Renal pelvis (tissue), 12 donors: ENCODE measurements at places on chromosomes 13 and 19. TPM values are rescaled to one million over a fixed set of nuclear protein-coding genes. Genes with fewer than 3 reads are reported as not detected.

DNA sequence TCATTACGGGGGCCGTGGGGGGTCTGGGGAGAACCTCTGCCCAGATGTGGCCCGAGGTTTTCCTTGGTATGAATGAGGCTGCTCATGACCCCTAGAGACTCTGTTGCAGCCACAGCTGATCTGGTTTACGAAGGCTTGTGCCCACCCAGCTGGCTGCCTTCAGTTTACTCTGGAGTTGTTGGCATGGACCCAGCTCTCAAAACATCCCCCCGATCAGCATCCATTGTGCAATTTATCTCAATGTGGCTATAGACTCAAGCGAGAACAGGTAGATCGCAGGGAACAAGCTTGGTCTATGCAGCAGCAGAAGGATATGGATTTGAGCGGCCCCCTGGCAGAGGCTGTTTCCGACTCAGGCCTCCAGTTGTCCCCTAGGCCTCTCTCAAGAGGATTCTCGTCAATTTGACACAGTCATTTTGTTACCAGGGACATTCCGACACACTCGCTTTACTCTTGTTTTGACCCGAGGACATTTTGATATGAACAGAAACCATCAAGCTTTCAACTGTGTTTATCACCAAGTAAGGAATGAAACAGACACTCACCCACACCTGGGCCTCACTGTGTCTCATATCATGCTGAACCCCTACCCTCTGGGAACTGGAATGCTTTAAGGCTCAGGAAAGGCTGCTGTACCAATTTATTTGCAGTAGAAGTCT, 161.5 kb downstream of the KATNAL1 start:
- no peak for DNase-seq

- no peak for DNase-seq
Measured at GRCh38 chr19:8320564-8321066, 560 bp downstream of the NDUFA7 start.

DNA sequence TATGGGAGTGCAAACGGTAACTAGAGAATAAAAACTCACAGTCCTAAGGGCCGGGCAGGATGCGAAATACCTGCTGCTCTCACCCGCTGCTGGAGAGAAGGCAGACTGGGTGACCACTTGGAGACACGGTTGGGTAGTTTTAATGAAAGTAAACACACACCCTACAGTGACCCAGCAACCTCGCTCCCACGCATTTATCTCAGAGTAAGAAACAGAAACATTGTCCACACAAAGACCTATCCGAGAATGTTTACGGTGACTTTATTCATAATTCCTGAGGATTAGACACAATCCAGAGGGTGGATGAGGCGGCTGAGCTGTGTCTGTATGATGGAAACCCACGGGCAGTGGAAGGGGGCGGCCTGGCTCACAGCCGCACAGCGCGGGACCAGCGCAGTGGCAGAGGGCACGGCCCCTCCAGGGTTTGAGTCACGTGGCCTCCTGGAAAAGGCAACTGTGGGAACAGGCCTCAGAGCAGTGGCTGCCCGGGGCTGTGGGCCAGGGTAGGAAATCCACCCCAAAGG, 73.5 kb upstream of the C13orf46 start:
- peak; percentile 87 for DNase-seq

DNA sequence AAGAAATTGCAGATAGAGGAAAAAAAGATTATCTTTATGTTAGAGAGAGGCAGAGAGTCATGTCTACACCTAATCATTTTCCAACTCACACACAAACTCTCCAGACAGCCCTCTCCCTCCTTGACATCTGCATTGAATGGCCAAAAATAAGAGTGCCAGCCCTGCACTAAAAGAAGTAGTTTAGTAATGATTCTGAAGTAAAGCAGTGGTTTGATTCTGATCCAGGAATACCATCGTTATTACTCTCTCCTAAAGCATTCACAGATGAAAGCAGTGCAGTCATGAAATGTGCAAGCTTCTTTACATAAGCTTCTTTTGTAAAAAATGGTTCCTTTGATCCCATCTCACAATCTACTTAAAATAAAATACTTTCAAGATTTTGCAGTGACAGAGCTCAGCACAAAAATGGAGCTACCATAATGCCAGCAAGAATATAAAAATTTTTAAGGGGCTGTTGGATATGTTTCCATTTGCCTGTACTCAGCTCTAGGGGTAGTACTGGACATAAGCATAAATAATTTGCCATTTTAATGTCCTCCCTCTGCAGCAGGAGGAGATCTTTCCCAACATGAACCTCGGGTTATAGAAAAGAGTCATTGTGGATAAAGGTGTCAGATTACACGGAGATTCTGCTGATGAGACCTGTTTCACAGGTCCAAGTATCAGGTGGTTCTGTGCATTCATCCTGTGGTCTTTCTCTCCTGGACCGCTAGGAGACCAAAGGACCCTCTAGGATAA, 406.3 kb downstream of the DCT start:
- no peak for DNase-seq

DNA sequence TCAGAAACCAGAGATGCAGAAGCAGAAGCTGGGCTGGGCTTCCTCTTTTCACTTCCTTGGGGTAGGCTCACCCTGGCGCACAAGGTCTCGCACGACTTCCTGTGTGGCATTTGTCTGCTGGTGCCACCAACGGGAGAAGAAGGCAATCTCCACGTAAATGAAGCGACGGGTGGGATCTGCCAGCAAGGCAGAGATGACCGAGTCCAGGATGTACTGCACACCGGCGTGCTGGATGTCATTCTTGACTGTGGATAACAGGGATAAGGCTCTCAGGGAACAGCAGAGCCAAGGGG, 1.3 kb downstream of the MAN2B1 start:
- no peak for DNase-seq

The CEACAM1 gene
- 17.6 TPM for polyA plus RNA-seq

The FFAR2 gene
- 0.41 TPM for polyA plus RNA-seq

The CKM gene
- polyA plus RNA-seq, result 0.44 TPM

The IGFL3 gene
- not detected for polyA plus RNA-seq

The LEUTX gene
- polyA plus RNA-seq, result not detected

The KLHL1 gene
- polyA plus RNA-seq, result 0.78 TPM

The PDE4C gene
- polyA plus RNA-seq, result 0.77 TPM
